NCI-H446 (cell line): ENCODE measurements at places on chromosomes 1 and 21.

DNA sequence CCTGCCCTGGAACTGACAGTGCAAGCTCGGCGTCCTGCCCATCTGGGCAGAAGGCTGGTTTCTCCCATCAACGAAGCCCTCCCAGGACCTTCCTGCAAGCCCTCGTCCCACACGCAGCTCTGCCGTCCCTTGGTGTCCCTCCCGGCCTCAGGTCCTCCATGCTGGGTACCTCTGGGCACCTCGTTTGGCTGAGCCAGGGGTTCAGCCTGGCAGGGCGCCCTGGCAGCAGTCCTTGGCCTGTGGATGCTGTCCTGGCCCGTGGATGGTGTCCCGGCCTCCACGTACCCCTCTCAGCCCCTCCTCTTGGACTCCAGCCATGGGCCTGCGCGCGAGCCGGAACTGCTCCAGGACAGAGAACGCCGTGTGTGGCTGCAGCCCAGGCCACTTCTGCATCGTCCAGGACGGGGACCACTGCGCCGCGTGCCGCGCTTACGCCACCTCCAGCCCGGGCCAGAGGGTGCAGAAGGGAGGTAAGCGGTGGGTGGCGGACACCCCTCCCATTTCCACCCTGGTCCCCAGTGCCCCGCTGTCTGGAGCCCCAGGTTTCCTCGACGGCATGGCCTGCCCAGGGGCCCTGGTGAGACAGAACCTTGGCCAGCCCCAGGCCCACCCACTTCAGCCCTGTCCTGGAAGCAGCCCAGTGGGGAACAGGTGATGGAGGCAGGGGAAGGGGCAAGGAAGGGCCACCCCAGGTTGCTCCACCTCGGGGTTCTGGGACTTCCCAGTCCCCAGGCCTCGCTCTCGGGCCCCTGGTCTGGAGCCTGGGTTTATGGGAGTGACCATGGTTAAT, 3.5 kb downstream of the TNFRSF14 start:
- DNase-seq: no peak

- no peak for DNase-seq
Measured at GRCh38 chr1:2360588-2361364, 30.6 kb downstream of the MORN1 start.

DNA sequence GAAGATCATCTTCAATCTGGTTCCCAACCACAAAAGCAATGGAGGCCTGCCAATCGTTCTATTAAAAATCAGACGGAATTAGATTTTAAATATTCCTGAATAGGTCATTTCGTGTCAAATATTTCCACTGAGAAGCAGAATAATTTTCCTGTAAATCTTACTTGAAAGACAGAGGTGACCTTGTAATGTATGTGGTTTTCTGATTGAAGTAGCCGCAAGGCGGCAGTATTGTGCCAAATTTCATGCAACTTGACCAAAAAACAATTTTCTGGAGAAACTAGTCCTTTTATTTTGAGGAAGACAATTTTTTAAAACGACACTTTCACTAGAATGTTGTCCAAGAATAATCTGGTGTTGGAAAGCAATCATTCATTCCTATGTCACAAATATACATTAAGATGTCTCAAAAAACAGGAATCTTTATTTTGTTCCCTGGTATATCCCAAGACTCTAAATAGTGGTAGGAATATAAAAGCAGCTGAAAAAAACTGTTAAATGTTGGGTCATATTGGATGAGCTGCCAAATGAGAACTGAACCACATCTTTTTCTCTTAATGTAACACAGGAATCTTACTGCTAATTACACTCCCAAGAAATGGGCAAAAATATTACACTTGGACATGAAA, 33.6 kb downstream of the SPAG17 start:
- peak; percentile 65 for DNase-seq

DNA sequence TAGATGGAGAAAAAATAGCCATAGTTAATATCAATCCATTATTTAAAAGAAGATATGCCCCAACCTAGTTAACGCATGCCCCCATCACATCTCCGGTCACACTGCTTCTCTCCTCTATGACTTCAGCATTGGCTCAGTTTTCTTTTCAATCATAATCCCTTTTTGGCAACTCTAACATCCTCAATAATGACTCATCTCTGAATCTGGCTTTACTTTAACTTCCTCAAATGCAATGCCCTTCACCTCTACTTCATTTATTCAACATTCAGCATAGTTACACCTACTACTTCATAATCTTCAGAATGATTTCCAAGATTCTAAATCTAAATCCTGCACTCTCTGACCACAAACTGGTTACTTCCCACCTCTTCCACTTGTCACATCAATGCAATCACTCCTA, 417.3 kb downstream of the USH2A start:
- DNase-seq: peak; percentile 31

GRCh38 chr1:162535501-162535900, 26.0 kb upstream of the UAP1 start:
- DNase-seq: no peak
